Activated naive CD4-positive, alpha-beta T cell treated with anti-CD3 and anti-CD28 coated beads, Interleukin-2, amount 10 ng/mL, durations not matched to agents 7 days and 5 days (primary cell): ENCODE measurements at places on chromosomes 5 and 9.

DNA sequence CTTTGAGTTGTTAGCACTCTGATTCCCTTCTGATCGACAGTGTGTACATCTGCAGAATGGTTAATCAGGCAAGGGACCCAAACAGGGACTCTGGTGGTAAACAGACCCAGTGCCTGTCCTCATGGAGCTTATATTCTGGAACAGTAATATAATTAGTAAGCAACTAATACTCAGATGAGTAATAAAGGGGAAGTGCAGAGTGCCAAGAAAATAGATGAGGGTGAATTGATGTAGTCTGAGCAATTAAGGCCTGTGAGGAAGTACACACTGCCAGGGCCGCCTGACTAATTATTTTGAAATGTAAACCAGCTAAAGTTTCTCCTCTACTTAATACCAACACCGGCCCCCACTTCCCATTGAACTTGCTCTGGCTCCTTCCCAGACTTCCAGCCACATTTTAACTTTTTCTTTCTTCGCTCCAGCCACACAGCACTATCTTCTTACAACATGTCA lies 4.2 kb downstream of the DHX29 start:
- no peaks in the 10 kb centered on the region for H3K27me3 ChIP-seq
- no peak overlapping the region for H3K4me3 ChIP-seq
- no peak for DNase-seq
- H3K36me3 ChIP-seq = peaks cover 24% of the 10 kb centered on the region

DNA sequence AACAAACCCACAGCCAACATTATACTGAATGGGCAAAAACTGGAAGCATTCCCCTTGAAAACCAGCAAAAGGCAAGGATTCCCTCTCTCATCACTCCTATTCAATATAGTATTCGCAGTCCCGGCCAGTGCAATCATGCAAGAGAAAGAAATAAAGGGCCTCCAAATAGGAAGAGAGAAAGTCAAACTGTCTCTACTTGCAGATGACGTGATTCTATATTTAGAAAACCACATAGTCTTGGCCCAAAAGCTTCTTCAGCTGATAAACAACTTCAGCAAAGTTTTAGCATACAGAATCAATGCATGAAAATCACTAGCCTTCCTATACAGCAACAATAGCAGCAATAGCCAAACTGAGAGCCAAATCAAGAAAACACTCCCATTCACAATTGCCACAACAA lies 333.7 kb upstream of the EDIL3 start:
- DNase-seq = no peak
- no peaks in the 10 kb centered on the region for H3K4me1 ChIP-seq
- no peak overlapping the region for H3K27ac ChIP-seq
- no peaks in the 10 kb centered on the region for H3K36me3 ChIP-seq

- DNase-seq = no peak
- H3K4me3 ChIP-seq = no peak overlapping the region
- no peak overlapping the region for H3K27ac ChIP-seq
- peaks cover 5% of the 10 kb centered on the region for H3K4me1 ChIP-seq
Observed at GRCh38 chr5:77920359-77921058, 144.4 kb upstream of the TBCA start.

DNA sequence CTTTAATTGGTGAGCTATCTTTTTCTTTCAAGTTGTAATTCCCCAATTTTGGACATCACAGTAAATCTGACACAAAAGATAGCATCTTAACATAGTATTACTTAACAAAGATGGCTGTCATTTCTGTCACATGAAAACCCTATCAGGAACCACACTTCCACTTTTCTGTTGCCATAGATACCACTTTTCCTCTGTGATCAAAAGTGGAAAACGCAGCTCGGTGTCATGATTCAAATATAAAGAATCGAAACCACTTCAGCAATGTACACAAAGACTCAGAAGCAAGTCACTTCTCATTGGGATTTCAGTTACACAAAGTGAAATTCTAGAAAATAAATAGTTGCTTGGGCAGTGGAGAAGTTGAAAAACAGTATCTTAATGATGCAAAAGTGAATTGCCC lies 524.9 kb upstream of the ITGA1 start:
- H3K36me3 ChIP-seq = no peaks in the 10 kb centered on the region
- no peaks in the 10 kb centered on the region for H3K4me1 ChIP-seq
- DNase-seq = no peak
- H3K4me3 ChIP-seq = no peak overlapping the region
- H3K27ac ChIP-seq = no peak overlapping the region

GRCh38 chr5:1190278-1190677 lies 11.1 kb upstream of the SLC6A19 start:
- DNase-seq = no peak
- no peak overlapping the region for H3K27ac ChIP-seq
- peaks cover 37% of the 10 kb centered on the region for H3K27me3 ChIP-seq
- no peak overlapping the region for H3K4me3 ChIP-seq

DNA sequence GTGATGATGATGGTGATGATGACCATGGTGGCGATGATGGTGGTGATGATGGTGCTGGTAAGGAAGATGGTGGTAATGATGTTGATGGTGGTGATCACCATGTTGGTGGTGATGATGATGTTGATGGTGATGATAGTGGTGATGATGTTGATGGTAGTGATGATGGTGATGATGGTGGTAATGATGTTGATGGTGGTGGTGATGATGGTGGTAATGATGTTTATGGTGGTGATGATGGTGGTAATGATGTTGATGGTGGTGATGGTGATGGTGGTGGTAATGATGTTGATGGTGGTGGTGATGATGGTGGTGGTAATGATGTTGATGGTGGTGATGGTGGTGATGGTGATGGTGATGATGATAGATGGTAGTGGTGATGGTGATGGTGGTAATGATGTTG lies 20.7 kb upstream of the RXRA start:
- H3K4me3 ChIP-seq = no peak overlapping the region
- H3K27ac ChIP-seq = no peak overlapping the region
- no peaks in the 10 kb centered on the region for H3K36me3 ChIP-seq
- peaks cover 17% of the 10 kb centered on the region for H3K4me1 ChIP-seq
- peaks cover 20% of the 10 kb centered on the region for H3K27me3 ChIP-seq

DNA sequence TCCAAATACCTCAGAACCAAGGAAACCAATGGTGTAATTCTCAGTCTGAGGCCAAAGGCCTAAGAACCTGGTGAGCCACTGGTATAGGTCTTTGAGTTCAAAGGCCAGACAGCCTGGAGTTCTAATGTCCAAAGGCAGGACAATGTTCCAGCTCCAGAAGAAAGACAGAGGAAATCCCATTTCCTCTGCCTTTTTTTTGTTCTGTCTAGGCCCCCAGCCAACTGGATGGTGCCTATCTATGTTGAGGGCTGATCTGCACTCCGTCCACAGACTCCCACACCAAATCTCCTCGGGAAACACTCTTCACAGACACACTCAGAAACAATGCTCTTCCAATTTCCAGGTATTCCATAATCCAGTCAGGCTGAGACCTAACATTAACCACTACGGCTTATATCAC lies 30.1 kb downstream of the FNIP1 start:
- DNase-seq = no peak
- no peaks in the 10 kb centered on the region for H3K27me3 ChIP-seq
- peaks cover 30% of the 10 kb centered on the region for H3K36me3 ChIP-seq
- no peak overlapping the region for H3K27ac ChIP-seq
- H3K4me3 ChIP-seq = no peak overlapping the region

- no peaks in the 10 kb centered on the region for H3K4me1 ChIP-seq
- H3K4me3 ChIP-seq = no peak overlapping the region
- no peaks in the 10 kb centered on the region for H3K36me3 ChIP-seq
- DNase-seq = no peak
Observed at GRCh38 chr9:110578575-110579033, 937 bp downstream of the SVEP1 start.

- H3K27me3 ChIP-seq = no peaks in the 10 kb centered on the region
- DNase-seq = no peak
- no peaks in the 10 kb centered on the region for H3K36me3 ChIP-seq
- no peak overlapping the region for H3K4me3 ChIP-seq
- H3K4me1 ChIP-seq = no peaks in the 10 kb centered on the region
Observed at GRCh38 chr5:31068287-31068686, 125.2 kb upstream of the CDH6 start.

- H3K4me3 ChIP-seq = no peak overlapping the region
- H3K4me1 ChIP-seq = no peaks in the 10 kb centered on the region
- no peak for DNase-seq
- H3K27ac ChIP-seq = no peak overlapping the region
- no peaks in the 10 kb centered on the region for H3K36me3 ChIP-seq
- H3K27me3 ChIP-seq = peaks cover 89% of the 10 kb centered on the region
Observed at GRCh38 chr9:124030969-124031451, 19.4 kb downstream of the LHX2 start.

- H3K4me3 ChIP-seq = no peak overlapping the region
- DNase-seq = no peak
- no peak overlapping the region for H3K27ac ChIP-seq
- H3K27me3 ChIP-seq = no peaks in the 10 kb centered on the region
Observed at GRCh38 chr9:127887792-127888191, 10.3 kb upstream of the AK1 start.

GRCh38 chr5:54443270-54443669 lies 12.2 kb upstream of the HSPB3 start:
- H3K4me1 ChIP-seq = peaks cover 37% of the 10 kb centered on the region
- no peak overlapping the region for H3K27ac ChIP-seq
- no peak for DNase-seq
- H3K27me3 ChIP-seq = peaks cover 13% of the 10 kb centered on the region
- no peak overlapping the region for H3K4me3 ChIP-seq

- peaks cover 52% of the 10 kb centered on the region for H3K4me1 ChIP-seq
- H3K27me3 ChIP-seq = peaks cover 18% of the 10 kb centered on the region
- H3K4me3 ChIP-seq = peak overlapping the region; percentile 76
- peak overlapping the region; percentile 92 for H3K27ac ChIP-seq
Observed at GRCh38 chr5:95621839-95622629, 2.1 kb downstream of the GPR150 start.

DNA sequence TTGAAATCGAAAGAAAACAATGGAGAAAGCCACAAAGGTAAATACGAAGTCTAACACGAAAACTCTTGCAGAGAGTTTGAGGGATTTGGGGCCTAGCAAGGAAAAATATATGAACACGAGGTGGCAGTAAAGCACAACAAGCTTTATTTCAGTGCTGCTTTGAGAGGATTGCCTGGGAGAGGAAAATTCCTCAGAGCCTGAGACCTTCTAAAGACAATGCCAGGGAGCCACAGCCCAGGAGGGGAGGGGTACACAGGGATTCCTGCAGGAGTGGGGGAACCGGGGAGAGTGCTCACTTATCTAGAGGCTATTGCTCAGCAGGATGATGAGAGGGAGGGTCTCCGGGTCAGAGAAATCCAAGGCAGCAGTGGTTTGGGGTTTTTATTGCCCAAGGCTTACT lies 134.9 kb upstream of the ADCY2 start:
- H3K4me3 ChIP-seq = no peak overlapping the region
- no peaks in the 10 kb centered on the region for H3K36me3 ChIP-seq
- H3K4me1 ChIP-seq = no peaks in the 10 kb centered on the region
- no peak for DNase-seq
